ENCODE measurements at places on chromosomes 16 and 17.

DNA sequence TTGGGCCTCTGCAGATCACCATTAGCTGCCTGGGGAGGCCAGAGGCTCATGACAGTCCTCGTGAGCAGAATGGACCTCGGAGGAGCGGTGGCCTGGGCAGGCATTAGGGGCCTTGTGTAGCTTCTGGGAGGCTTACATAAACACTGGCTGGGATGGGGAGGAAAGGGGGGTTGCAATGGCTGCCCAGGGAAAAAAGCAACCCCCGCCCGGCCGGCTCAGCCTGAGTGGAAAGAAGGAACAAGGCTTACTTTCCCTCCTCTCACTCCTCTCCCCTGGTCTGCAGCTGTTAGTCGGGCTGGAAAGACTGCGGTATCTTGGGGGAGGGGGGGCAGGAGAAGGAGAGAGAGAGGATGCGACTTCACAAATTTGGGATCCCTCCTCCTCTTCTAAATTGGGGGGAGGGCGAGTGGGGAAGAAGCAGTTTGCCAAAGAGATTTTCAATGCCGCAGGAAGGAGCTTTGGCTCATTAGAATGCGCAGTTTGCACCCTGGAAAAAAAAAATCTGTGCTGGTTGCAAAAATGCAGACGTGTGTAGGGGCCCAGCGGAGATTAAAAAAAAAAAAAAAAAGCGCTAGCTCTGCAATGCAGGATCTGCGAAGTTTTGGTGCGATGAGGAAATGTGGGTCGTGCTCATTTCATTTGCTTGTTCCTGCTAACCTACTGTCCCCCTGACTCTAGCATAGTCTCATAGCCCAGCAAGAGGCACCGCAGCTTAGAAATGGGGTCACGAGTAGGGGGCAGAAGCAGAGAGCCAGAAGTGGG, 6.6 kb upstream of the NR1D1 start:
- DNase-seq: no peak

DNA sequence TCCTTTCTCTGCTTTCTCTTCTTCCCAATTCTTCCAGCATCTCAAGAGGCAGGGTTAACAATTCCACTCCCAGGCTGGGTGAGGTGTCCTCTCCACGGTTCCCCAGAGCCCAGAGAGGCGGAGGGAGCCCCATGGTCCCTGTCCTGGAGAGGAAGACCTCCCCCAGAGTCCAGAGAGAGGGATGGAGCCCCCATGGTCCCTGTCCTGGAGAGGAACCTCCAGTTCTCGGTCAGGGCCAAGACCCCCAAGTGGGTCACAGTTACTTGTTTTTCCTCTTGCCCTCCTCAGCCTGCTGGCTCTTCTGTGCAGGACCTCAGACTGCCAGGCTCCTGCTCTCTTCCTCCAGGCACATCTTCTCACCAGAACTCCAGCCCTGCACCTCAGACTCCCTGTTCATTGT, 135.2 kb downstream of the RPTOR start:
- DNase-seq: no peak

DNA sequence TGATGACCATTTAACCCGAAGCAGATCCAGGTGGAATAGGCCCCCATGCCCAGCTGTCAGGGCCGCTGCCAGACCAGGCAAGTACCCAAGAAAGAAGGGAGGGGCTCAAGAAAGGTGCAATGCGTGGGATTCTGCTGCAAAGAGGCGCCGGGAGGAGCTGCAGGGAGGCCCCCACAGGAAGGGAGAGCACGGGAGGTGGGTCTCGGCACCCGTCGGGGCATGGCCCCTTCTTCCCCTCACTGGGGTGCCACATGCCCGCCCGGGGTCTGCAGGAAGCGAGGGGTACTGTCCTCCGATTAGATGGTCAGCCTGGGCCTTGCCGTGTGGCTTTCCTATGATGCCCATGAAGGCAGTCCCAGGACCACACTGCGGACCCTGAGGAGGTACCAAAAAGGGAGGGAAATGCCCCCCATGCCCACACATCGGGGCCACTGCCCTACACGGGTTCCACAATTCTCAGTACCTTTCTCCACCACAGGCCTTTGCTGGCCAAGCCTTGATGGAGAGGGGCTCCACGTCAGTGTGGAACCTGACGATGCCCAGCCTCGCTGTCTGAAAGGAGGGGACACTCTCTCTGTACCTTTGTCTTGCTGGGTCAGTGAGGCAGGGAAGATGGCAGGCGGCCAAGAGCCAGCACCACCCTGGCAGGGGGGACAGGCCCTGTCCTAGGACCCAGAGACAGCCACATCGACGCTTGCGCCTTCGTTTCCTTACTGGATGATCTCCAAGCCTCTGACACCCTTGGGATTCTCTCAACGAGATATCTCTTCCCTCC, 45.5 kb upstream of the DNAH17 start:
- DNase-seq: no peak

DNA sequence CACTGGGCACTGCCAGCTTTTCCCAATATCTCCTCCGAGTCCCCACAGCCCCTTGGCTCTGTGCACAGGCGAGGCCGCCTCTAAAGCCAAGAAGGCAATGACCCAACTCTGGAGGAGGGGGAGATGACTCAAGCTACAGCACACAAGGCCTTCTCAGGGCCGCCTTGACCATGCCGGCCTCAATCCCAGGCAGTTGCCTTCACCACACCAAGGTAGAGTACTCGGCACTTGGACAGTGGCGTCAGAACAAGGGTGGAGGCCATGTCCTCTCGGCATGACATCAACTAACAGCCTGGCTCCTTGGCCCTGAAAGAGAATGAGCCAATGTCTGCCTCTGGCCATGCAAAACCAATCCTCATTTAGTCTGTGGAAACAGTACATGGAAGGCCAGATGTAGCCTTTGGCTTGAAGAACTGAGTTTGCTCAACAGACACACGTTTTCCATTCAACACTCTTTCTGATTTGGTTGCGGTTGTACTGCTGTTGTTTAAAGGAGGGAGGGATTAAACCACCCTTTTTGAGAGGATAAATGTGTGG, 139.6 kb downstream of the XYLT1 start:
- no peak for DNase-seq

- peak; percentile 88 for DNase-seq
These were observed 773 bp downstream of the BLTP2 start for GRCh38 chr17:28643983-28644786.

- DNase-seq: no peak
These were observed 29.8 kb downstream of the CA10 start for GRCh38 chr17:52128721-52129120.

DNA sequence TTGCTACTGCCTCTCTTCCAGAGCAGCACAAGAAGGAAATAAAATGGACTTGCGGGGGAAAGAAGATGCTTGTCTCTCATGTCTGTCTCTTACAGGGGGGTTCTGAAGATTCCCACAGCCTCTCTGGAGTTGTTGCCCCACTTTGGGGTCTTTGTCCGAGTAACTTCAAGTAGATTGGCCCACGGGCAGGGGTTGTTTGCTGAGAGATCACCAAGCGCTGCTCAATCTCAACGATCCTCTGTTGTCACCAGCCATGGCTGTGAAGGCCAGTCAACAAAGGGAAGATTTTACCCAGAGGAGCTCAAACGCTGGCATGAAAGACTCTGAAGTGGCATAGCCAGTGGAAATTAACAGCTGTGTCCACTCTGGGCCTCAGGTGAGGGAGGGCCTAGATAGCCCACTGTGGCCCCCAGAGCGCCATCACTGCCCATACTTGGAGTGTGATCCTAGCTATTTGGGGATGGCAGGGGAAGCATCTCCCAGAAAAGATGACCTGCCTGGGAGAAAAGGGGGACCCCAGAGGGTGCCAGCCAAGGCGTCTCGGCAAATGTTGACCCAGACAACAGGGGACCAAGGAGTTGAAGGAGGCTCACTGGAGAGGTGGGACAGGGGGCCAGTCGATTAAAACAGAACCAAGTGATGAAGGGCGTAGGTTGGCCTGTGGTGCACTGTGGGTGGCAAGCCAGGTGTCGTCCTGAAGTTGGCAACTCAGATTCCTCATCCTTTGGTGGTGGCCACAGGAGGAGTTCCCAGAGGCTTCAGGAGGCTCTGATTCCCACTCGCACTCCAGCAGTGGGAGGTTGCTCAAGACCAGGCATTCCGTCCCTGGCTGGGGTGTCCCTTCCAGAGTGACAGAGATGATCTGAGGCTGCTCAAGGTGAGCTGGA, 28.0 kb downstream of the SLC13A5 start:
- no peak for DNase-seq

- no peak for DNase-seq
These were observed 17.9 kb upstream of the SNTB2 start for GRCh38 chr16:69169051-69169450.

DNA sequence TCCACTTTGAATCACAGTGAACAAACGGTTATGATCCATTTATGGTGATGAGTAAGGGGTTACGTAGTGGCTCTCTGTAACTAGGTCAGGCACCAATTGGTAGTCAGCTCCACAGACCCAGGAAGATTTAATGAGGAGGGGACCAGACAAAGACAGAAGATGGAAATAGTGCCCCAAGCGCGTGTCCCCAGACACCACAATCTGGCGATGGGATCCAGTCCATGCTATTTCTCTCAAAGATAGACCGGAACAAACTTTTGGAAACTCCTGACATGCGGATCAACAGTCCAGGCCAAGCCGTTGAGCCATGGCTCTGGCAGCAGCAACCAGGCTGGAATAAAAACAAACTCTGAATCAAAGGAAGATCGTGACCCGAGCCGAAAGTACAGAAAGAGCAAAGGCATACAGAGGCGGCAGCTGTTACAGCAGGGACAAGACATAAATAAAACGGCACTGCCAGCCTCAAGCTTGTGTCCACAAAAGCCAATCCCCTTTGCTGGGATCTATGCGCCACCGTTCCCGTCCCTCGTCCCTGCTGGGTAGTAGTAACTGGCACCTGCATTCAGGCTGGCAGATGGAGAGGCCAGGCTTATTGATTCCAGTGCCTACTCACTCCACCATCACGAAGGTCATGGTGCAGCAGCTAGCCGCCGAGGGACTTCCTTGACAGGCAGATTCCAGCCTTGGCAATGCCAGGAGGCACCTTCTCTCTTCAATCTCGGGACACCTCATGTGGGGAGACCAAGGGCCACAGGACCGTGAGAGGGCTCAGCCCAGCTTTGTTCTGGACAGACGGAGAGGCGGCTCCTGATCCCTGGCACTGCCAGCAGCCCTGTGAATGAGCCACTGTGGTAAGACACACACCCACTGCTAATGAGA, 50.2 kb downstream of the CDH11 start:
- no peak for DNase-seq

- no peak for DNase-seq
These were observed 13.4 kb upstream of the SRSF1 start for GRCh38 chr17:58020401-58020800.

DNA sequence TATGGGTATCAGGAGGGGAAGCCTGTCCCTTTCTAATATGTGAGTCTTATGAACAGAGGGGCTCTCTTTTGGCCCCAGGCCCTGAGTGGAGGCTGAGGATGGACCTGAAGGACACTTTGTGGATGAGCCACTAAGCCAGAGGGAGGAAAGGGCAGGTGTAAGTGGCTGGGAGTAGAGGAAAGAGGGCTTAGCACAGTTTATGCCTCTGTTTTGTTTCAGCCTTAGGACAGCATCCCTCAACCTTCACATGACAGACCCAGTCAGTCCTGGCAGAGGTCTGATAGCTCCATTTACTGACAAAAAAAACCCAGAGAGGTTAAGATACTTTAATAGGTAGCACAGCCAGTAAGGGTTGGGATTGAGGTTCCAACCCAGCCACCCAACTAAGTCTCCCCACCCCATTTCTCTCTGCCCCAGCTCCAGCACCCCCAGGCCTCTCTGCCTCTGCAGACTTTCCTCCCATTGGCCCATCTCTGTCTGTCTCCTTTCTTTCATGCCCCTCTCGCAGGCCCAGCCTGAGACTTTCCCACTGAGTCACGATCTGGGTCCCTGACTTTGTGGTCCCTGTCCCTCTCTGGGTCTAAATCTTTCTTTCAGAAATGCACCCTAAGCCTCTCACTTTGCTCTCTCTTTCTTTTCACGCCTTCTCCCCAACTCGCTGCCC, 4.7 kb upstream of the TBX21 start:
- no peak for DNase-seq

DNA sequence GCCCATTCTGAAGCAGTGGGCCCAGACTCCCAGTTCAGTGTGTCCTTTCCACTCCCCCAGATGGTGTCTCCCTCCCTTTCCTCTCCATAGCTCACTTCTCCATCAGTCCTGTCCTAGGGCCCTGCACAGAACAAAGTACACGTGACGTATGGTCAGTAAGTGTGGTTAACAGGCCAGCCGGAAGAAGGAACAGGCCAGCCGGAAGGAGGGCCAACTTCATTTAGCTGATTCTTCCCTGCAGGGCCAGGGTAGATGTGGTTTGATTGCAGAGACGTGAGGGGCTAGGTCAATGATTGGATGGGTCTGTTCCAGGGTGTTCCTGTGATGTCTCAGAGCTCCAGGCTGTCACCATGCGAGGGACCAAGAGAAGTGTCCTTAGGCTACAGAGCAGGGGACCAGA, 28.9 kb upstream of the SPPL2C start:
- DNase-seq: no peak

- DNase-seq: no peak
These were observed 56.3 kb upstream of the IL34 start for GRCh38 chr16:70589998-70590471.

DNA sequence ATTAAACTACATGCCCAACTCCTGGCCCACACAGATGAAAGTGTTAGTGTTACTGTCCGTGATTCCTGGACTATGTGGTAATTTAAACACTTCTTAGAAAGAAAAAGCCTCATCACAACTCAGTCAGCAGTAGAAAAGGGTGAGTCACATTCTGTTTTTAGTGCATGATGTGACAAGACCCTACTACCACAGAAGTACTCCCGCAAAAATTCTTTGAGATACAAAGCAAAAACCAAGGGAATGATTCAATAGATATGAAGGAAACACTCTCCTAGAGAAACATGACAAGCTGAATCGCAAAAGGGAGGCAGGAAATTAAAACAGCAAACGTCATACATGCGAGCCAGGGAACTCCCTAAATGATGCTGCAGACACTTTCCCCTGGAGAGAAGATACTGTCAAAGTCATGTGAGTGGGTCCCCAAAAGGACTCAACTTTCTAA, 14.4 kb downstream of the SNN start:
- DNase-seq: peak; percentile 77

DNA sequence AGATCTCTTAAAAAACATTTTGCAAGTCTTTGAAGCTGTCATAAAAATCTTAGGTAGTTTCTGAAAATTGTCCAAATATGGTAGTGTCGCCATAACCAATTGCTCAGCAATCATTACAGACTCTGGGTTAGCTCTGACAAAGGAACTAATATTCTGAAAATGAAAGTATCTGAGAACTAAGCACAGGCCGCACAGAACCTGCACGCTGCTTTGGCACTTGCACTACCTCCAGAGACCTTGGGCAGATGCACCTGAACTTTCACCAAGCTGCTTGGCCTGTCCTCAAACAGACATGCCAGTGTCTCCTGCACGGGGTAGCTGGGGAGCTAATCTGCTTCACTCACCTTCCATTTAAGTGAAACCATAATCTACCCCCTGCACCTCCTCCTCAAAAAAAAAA, 317.0 kb downstream of the MAF start:
- no peak for DNase-seq

DNA sequence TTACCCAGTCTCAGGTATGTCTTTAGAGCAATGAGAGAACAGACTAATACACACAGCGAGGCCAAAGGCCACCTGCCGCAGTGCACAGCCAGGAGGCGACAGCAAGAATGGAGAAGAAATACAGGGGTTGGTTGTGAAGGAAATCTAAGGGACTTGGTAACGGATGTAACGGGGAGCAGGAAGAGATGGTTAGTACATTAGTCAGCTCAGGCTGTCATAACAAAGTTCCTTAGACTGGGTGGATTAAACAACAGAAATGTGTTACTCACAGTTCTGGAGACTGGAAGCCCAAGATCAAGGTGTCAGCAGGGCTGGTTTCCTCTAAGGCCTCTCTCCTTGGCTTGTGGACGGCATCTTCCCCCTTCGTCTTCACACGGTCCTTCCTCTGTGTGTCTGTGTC, 47.1 kb downstream of the TVP23C start:
- no peak for DNase-seq

Measured in MV-4-11 (cell line).